ENCODE measurements at places on chromosomes 3 and 15. TPM values are rescaled to one million over a fixed set of nuclear protein-coding genes. Genes with fewer than 3 reads are reported as not detected.

Gene CCDC39
- total RNA-seq, result not detected

GRCh38 chr3:31285833-31286486 is 246.8 kb upstream of the STT3B start:
- H3K27ac ChIP-seq, result no peak overlapping the region
- DNase-seq, result no peak
- H3K27me3 ChIP-seq, result no peaks in the 10 kb centered on the region
- H3K4me3 ChIP-seq, result no peak overlapping the region

DNA sequence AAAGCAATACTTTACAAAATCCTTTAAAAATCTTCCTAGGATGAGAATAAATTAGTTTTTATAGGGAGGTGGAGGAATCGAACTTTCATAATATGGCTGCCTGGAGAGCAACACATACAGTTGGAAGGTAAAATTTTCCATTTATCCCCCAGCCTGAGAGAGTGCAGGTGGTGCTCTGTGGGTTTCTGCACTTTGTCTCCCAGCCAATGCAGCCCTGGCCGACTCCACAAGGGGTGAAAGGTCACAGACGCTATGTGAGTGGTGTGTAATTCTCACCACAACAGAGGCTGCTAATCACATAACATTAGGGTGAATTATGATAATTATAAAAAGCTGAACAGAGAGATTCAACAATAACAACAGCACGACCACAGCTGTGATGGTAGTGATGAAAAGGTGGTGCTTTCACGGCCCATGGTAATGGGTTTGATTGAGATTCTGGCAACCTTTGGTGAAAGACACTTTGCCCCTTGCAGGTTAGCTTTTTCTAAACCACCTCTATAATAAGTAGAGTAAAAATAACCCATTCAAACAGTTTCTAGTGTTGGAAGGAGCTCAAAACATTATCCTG is 30.1 kb upstream of the NANOGP8 start:
- no peak for DNase-seq
- no peak overlapping the region for H3K27ac ChIP-seq
- no peaks in the 10 kb centered on the region for H3K36me3 ChIP-seq
- H3K4me1 ChIP-seq, result no peaks in the 10 kb centered on the region
- H3K4me3 ChIP-seq, result no peak overlapping the region
- no peaks in the 10 kb centered on the region for H3K27me3 ChIP-seq

DNA sequence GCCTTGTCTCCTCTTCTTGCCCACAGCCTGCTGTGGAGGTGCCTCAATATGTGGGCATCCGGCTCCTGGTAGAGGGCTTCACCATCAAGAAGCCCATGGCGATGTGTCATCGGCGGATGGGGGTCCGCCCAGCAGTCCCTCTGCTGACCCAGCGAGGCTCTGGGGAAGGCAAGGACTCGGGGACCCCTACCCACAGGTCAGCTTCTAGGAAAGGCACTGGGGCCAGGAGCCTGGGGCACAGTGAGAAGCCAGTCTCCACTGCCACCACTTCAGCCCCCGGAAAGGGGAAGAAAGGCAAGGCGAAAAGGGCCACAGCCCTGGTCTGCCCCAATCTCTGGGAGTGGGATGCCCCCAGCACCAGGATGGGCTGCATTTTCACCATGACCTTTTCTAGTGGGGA is 10.7 kb downstream of the RPUSD3 start:
- no peak overlapping the region for H3K4me3 ChIP-seq
- DNase-seq, result no peak
- H3K36me3 ChIP-seq, result no peaks in the 10 kb centered on the region
- H3K4me1 ChIP-seq, result peaks cover 4% of the 10 kb centered on the region
- H3K27me3 ChIP-seq, result no peaks in the 10 kb centered on the region

Gene LRRC28
- 12.6 TPM for total RNA-seq

DNA sequence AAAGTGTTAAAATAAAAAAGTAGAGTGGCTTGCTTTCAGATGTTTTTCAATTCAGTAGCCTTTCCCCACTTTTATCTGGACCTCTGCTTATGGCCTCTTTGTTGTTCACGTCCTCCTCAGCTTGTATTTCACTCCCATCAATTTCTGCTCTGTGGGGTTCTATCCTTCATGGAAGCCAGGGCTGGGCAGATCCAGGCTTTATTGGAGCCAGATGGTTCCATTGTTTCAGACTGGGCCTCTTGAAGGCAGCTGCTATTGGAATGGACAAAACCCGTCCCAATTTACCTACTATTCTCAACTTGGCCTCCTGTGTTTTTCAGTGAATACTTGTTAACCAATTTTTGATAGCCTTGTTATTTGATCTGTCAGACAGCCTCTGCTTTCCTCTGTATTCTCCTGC is 10.9 kb upstream of the AADACL2 start:
- no peak for DNase-seq
- no peak overlapping the region for H3K27ac ChIP-seq
- no peaks in the 10 kb centered on the region for H3K36me3 ChIP-seq
- H3K4me1 ChIP-seq, result no peaks in the 10 kb centered on the region

GRCh38 chr15:37109168-37109871 is 9.0 kb upstream of the MEIS2 start:
- H3K4me3 ChIP-seq, result no peak overlapping the region
- no peak for DNase-seq
- H3K36me3 ChIP-seq, result peaks cover 9% of the 10 kb centered on the region
- H3K27ac ChIP-seq, result no peak overlapping the region

Gene MUC20
- total RNA-seq, result 6.4 TPM

All from T-helper 17 cell (primary cell).